ENCODE measurements at places on chromosomes 7 and 10.

GRCh38 chr7:23105086-23105643 is 420 bp upstream of the KLHL7 start:
- no peak for DNase-seq

- DNase-seq = no peak
Measured at GRCh38 chr10:33025039-33025438, 67.0 kb upstream of the ITGB1 start.

- DNase-seq = no peak
Measured at GRCh38 chr10:84200537-84201243, 6.4 kb downstream of the CDHR1 start.

DNA sequence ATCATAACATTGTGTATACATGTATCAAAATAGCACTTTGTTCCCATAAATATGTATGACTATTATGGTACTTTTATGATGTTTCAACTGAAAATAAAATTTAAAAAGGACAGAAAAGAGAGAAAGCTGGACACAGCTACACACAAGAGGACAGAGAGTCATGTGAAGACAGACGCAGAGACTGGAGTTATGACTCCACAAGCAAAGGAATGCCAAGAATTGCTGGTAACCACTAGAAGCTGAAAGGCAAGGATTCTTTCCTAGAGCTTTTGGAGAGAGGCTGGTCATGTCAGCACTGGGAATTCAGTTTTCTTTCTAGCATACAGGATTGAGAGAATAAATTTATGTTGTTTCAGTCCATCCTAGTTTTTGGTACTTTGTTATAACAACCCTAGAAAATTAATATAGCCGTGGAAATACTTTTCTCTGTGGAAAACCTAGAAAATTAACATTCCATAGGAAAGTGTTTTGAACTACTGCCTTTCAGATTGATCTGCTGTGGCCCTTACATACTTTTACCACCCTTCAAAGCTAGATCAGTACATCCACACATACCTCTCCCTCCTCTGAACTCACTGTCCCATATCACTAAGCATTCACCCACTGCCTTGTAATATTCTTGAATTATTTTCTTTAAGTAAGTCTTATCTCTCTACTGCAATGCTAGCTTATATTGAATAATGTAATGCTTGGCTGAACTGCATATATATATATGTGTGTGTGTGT is 575.3 kb downstream of the IPMK start:
- no peak for DNase-seq

DNA sequence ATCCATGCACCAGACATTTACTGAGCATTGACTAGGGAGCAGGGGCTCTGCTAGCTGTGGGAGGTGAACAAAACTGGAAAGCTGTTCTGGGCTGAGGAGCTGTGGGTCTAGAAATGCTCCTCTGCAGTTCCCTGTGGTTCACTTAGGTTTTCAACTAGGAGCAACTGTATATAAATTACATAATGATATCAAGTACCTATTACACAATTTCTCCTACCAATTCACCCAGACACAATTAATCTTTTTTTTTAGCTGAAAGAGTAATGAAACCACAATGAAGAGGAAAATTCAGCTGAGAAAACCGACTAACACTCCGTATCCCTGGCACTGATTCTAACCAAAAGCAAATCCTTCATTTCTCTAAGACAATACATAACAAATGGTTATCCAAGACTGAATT is 39.4 kb downstream of the COL28A1 start:
- DNase-seq = no peak

DNA sequence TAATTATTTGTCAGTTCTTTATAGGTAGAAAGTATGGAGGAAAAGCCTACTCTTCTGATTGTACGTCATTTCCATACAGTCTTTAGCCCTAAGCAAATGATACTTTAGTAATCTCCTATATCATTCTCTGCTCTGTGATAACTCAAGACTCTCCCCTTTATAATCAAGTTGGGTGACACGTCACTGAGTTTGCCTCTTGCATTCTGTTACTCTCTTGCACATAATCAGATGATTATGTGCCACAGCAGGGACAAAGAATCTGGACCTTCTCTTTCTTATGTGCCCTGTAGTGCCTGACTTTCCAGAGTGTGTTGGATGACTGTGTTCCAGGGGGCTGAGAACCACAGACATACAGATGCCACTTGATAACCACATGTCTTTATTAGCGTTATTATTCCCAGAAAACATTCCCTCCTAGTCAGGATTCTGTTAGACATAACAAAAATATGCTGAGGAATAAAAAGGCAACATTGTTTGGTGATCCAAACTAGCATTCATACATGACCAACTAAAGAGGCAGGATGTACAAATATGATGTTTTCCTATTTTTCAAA is 116.4 kb upstream of the HGF start:
- no peak for DNase-seq

DNA sequence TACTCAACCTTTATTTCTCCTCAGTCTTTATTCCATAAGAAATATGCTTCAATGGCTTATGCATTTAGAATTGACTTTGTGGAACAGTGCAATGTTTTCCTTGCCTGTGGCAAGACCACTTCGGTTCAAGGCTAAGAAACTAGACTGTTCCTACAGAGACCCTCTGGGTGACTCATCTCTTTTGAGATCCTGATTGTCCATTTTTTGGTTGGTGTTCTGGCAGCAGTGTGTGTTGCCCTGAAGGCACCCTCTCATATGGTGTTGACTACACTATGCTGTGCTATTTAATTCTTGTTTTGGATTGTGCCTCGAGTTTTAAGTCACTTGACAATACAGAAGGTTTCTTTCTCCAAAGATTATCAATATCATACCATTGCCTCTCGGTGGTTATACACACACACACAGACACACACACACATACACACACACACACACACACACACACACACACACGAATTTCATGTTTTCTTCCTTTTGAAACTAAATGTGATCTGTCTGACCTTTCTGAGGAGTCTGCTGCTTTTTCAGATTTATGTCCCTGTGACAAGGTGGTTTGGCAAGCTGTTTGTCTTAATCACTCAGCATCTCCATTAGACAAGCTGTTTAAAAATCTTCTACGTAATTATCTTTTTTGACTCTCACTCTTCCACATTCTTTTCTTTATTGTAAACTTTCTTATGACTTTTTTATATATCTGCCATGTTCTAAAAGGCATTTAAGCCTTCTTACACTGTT is 187.2 kb downstream of the VTI1A start:
- DNase-seq = no peak

DNA sequence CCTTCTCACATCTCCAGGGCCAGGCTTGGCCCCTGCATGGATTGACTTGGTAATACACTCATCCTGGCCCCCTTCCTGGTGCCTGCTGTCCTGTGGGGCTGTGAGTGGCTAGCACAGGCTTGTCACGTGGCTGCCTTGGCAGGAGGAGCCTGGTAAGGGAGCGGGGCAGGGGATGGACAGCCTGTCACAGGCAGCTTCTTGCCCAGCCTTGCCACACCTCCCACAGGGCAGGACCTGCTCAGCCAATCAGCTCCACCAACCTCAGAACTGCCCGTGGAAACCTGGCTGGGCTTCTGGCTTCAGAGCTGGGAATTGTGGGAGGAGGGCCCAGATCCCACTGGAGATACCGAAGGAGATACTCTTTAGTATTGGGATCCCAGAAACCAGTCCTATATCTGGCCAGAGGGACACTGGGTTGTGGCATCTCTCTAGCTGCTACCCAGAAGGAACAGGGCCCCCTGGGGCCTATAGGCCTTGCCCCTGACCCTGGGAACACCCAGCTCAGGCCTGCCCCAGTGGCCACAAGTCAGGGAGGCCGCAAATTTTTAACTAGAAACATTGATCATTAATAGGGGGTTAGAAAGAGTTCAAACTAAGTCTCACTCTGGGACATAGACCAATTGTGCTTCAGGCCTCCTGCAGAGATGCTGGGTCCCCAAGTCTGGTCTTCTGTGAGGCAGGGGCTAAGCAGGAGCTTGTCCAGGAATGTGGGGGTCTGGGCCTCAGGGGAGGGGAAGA is at the start of gene HOGA1:
Gene HOGA1 (plus strand): TSS at position 330 of the 738 bp plus-strand sequence. CDS start 315 bp downstream, at position 645.
- peak; percentile 72 for DNase-seq

DNA sequence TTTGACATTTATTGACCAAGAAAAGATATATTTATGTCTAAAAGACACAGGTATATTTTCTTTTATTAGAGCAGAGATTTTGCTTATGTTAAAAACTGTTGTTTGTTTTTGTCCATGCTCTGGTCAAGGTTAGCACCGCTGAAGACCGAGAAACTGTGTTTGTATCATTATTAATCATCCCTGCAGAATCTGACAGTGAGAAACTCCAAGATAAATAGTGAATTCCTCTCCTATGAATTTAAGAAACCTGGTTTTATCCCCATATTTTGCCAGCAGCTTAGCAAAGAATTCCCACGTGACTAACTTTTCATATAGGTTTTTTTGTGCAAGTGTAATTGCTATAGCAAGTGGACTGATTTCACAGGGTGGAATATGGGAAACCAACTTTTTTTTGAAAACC is 77.6 kb downstream of the FRMD4A start:
- no peak for DNase-seq

GRCh38 chr7:37262181-37262580 is 186.5 kb downstream of the ELMO1 start:
- DNase-seq = no peak

DNA sequence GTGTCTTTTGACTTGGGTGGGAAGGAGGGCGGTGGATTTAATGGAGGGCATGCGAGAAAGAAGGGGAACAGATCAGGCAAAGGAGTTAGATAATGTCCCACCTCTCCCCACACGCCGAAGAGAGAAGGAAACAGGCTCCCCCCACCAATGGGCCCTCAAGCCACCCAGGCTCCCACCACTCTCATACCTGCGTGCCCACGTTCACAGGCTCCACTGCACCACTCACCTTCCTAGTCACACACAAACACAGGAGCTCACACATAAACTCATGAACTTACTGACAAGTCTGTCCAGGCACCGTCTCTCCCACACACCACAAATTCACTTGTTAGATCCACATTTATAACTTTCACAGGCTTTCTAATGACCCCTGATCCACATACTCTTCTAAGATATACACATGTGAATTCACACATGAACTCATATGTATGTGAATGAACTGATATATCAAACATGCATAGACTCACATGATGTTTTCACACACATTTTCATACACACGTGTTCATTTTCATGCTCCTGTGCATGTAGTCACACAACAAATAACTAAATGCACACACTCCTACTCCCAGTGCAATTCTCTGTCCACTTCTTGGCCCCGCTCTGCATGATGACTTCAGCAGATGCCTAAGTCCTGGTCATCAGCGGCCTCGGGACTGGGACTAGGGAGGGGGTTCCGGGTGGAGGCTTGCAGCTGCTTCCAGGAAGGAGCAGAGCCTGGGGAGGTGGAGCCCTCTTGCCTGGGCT is 1.5 kb downstream of the LZTS2 start:
- peak; percentile 45 for DNase-seq

- no peak for DNase-seq
Measured at GRCh38 chr7:140017543-140017942, 45.2 kb downstream of the PARP12 start.

DNA sequence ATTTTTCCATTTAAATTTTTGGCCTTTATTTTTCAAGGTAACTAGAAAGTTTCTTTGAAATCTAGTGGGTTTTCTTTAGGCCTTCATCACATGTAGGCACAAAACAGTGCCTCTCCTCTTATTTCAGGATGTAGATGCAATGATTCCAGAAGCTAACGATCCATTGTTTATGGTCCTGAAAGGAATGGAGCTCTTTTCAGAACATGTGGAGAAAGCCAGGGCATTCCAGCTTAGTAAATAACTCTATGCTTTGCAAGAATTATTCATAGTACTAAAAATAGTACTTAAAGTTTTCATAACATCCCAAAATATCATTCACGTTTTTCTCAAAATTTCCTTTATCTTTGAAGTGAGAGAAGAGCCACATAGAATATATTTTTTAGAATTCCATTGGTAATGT is 91.3 kb downstream of the DYNC1I1 start:
- no peak for DNase-seq

DNA sequence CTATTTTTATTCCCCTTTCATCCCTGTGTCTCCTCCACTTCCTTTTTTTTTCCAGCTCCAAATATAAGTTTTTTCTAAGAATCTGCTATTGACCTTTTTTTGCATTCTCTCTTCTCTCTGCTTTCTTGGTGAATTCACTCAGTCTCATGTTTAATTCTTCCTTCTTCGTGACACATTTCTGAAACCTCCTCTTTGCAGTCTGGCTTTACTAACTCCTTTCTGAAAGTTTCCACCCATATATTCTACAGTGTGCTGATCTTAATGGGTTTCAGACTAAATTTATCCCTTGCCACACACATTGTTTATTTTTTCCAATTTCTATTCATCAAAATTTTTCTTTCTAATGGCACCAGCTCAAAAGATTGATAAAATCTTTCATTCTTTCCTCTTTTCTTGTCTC is 47.8 kb upstream of the CALD1 start:
- no peak for DNase-seq

DNA sequence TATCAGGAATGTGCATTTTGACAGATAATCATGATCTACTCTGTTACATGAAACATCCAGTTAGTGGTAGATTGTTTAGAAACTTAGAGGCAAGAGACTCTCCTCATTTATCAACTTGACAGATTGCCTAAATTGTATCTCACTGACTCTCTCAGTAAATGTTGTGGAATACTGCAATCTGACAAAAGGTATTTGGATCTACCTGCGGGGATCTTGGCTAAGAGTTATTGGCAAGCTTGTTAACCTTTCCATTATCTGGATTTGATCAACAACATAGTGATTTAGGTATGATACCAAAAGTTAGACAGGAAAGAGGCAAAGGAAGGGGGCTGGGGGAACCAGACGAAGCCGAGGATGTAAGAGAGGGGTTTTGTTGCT is 2.0 kb downstream of the VSTM2A start:
- no peak for DNase-seq

- DNase-seq = no peak
Measured at GRCh38 chr10:31604096-31604495, 285.1 kb downstream of the ZEB1 start.

DNA sequence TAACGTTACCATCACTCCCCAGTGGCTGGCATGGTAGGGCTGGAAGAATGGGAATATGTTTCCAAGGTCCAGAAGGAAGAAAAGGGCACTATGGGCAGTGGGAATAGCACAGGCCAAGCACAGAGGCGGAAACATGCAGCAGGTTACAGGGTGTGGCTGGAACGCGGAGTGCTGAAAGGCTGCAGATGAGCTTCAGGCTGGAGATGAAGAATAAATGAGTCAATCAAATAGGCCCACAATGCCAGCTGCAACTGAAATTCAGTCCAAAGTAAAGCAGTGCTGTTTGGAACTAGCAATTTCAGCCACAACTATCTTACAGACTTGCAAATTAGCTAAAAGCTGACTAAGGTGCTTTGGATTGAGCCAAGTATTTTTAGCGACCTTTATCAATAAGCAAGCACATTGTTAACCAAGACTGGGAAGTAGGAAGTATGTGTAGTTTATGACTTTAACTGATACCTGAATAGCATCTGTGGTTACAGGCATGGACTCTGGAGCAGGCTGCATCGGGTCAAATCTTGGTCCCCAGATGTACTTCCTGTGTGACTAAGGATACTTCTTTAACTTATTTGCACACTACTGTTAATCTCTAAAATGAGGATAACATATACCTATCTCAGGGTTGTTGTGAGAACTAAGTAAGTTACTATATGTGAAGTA is 77.5 kb upstream of the CTTNBP2 start:
- no peak for DNase-seq

- no peak for DNase-seq
Measured at GRCh38 chr10:59266321-59266720, 89.9 kb downstream of the PHYHIPL start.
